AG20443 (cell line): ENCODE measurements at places on chromosomes 1 and 21.

DNA sequence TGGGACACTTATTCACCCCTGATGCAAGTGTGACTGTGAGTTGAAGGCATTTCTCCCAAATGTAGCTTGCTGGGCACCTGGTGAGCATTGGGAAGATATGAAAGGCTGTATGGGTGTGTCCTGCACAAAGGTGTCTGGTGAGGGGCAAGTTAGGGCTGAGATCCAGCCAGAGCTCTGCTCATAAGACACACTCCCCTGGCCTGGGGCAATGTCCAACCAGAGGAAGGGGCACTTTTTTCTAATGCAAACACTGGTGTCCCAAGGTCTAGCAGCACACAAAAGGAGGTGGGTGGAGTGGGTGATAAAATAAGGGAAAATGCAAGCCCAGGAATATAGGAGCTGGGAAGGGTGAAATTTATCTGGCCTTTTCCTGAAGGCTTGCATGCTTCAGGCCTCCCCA lies 57.0 kb upstream of the TRABD2B start:
- no peak for DNase-seq

DNA sequence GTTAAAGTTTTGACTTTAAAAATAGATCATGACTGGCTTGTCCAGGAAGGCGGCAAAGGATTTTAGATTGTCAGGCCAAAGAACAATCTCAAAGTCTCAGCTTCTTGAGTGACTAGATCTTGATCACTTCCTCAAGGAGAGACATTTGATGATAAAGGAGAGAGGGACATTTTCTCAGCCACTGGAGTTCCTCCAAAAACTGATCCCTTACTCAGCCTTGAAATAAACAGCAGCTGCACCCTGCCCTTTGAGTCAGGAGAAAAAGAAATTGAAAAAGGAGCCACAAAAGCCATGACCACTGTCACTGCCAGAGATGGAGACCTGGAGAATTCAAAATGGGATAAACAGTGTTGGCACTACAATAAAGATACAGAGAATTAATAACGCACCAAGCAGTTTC lies 288.4 kb upstream of the PRMT6 start:
- DNase-seq = peak; percentile 14

- no peak for DNase-seq
These were observed 3.9 kb upstream of the CLCA1 start for GRCh38 chr1:86464819-86465218.

DNA sequence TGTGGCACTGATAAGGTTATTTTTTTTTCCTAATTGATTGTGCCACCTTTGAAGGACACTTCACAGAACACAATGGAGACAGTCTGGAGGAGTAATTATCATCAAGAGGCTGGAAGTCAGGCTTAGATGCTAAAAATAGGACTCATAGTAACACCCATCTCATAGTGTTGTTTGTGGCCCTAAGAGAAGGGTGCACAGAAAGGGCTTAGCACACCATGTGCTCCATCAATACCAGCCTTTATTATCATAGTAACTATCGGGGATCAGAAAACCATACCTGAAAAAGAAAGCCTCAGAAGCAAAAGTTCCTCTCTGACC lies 11.9 kb downstream of the NIPAL3 start:
- no peak for DNase-seq

DNA sequence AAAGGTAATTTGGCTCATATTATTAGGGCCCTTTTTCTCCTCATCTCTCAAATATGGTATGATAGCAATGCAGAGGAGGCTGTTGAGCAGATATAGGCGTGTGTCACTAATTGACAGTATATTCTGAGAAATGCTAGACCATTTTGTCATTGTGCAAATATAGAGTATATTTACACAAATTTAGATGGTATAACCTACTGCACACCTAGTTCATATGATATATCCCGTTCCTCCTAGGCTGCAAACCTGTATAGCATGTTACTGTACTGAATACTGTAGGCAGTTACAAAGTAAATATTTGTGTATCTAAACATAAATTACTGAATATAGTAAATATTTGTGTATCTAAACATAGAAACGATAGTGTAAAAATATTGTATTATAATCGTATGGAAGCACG lies 8.6 kb downstream of the ZBTB37 start:
- DNase-seq = no peak

DNA sequence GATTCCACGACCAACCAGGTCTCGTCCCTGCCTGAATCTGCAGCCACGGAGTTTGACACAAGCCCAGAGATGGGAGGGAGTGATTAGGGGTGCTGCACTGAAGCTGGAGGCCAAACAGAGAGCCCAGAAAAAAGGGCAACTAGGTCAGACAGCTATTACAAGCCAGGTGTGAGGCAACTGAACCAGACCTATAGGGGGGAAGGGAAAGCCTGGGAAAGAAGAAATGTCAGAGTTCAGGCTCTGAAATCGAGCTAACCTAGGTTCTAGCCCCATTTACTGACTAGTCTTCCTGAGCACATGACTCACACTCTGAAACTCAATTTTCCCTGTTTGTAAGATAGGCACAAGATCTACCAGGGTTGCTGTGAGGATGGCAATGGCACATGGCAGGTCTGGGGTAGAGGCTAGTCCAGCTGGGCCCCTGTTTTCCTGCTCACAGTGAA lies 1.7 kb downstream of the DHCR24 start:
- DNase-seq = no peak

GRCh38 chr1:45585496-45586075 lies 1.7 kb downstream of the NASP start:
- no peak for DNase-seq

- DNase-seq = no peak
These were observed 14.7 kb upstream of the MYSM1 start for GRCh38 chr1:58714544-58714943.

DNA sequence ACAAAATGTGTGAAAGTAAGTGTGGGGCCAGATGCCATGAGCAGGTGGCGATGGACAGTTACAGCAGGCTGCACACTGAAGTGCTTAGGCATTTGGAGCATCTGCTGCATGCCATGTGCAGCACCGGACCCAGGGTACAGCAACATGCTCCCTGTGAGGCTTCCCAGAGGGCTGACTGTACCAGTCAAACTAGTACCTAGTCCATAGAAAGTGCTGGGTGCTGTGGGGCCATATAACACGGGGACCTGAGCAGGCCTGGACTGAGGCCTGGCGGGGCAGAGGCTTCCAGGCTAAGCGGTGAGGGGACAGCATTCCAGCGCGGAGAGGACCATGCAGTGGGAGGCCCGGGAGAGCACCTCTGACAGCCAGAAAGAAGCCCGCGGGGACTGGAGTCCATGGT lies 29.9 kb upstream of the PKP1 start:
- DNase-seq = no peak

GRCh38 chr1:182968151-182968741 lies 15.3 kb upstream of the SHCBP1L start:
- DNase-seq = no peak
